Body of pancreas (tissue), 4 donors: ENCODE measurements at places on chromosomes 12 and 14. TPM values are rescaled to one million over a fixed set of nuclear protein-coding genes. Genes with fewer than 3 reads are reported as not detected.

- no peak for DNase-seq
Measured at GRCh38 chr12:118607831-118608230, 231.5 kb downstream of the SUDS3 start.

DNA sequence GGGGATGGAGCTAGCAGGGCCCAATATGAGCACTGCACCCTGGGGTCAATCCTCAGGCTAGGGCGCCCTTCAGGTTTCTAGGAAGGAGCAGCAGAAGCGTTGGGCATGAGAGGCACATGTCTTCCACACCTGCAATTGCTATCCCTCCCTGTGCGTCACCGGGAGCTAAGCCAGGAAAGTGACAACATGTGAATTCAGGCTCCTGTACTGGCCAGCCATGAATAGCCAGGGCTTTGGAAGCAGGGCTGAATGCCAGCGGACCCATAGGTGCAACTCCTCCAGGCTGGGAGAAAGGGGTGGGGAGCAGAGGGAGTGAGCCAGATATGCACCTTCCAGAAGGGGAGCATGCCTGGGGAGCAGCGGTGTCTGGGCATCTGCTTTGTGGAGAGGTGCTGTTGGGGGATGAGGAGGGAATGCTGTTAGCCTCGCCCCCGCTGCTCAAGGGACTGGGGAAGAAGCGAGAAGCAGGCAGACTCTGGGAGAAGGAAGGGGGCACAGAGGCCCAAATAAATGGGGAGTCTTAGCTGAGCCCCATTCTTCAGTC is 6.1 kb downstream of the HOXC5 start:
- DNase-seq = no peak

Gene TEAD4
- total RNA-seq = 25.1 TPM

Gene PLBD1
- 4.6 TPM for total RNA-seq

Gene TAS2R10
- total RNA-seq = not detected
